T47D (cell line): ENCODE measurements at places on chromosomes 4 and X.

GRCh38 chrX:16931371-16931770 lies 15.1 kb upstream of the REPS2 start:
- no peak for DNase-seq

DNA sequence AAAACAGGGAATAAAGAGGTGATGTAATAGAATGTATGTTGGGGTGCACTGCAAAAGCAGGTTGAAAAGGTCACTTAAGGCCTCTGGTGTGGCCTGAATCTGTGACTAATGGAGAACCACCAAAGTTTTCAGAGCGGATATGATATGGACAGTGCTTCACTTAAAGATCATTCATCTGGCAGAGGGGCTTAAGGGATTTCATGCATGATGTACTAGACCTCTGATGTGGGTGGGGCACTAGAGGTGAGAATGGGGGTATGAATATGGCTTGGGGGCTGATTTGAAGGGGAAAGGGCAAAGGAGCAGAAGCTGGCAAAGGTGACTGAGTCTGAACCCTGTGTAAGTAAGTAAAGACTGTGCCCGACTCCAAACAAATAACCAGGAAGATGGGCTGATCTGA lies 62.4 kb upstream of the MCF2 start:
- no peak for DNase-seq

- DNase-seq = no peak
These were observed 9.5 kb downstream of the CYTL1 start for GRCh38 chr4:5009796-5010195.

DNA sequence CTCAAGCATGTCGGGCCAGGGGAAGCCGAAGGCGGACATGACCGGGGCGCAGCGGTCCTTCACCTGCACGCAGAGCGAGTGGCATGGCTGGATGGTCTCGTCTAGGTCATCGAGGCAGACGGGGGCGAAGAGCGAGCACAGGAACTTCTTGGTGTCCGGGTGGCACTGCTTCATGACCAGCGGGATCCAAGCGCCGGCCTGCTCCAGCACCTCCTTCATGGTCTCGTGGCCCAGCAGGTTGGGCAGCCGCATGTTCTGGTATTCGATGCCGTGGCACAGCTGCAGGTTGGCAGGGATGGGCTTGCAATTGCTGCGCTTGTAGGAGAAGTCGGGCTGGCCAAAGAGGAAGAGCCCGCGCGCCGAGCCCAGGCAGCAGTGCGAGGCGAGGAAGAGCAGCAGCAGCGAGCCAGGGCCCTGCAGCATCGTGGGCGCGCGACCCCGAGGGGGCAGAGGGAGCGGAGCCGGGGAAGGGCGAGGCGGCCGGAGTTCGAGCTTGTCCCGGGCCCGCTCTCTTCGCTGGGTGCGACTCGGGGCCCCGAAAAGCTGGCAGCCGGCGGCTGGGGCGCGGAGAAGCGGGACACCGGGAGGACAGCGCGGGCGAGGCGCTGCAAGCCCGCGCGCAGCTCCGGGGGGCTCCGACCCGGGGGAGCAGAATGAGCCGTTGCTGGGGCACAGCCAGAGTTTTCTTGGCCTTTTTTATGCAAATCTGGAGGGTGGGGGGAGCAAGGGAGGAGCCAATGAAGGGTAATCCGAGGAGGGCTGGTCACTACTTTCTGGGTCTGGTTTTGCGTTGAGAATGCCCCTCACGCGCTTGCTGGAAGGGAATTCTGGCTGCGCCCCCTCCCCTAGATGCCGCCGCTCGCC lies at the start of gene SFRP2:
Gene SFRP2 (minus strand): TSS at position 671 of the 864 bp plus-strand sequence. CDS start 248 bp downstream, at position 423.
- DNase-seq = no peak

DNA sequence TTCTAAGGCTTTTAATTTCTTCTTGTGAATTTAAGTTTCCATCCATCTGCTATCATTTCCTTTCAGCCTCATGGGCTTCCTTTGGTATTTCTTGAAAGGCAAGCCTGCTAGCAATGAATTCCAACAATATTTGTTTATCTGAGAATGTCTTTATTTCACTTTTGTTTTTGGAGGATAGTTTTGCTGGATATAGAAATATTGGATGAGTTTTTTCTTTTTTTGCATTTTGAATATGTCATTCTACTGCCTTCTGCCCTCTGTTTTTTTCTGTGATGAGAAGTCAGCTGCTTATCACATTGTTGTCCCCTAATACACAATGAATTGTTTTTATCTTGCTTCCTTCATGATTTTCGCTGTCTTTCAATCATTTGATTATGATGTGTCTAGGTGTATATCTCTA lies 13.2 kb upstream of the SORCS2 start:
- DNase-seq = no peak

DNA sequence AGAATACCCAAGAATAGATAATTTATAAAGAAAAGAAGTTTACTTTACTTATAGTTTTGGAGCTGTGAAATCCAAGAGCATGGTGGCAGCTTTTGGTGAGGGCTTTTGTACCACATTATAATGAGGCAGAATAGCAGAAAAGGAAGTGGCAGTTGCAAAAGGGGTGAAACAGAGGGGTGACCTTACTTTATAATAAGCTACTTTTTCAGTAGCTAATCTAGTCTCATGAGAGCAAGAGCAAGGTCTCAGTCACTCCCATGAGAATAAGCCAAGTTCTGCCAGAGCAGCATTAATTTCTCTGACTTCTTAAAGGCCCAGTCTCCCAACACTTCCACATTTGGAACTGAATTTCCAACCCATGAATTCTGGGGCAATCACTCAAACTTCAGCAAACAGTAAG lies 502.0 kb downstream of the GBA3 start:
- DNase-seq = no peak

DNA sequence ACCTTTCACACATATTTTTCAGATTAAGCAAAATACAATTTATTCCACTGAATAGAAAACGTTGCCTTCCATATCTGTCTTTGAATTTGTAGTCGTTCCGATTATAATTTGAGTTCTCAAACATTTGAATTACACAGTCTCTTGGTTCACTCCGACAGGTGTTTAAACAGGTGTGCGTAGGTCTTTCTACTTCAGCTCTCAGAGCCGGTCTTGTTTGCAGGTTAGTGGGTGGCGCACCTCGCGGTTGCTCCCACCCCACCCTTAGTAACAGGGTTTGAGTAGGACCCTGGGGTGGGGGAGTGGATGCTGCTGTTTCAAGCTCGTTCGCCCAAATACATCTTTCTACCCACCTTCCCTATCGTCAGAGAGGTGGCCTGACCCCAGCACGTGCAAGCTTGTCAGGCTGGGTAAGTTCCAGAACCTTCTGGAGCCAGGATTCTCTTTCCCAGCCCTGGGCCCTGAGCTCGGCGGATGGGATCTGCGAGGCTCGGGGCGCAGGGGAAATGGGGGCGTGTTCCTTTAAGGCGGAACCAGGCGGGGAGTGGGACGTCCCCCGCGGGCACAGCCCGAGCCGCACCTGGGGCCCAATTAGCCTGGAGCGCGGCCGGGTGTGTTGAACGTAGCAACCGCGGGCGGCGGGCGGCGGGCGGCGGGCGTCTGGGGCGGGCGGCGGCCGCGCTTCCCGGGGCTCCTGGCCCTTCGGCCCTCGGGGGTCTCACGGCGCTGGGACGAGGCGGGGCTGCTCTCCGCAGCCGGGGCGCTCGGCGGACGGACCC lies at the start of gene FAM149A:
Gene FAM149A (plus strand): TSS at position 591 of the 776 bp plus-strand sequence.
- DNase-seq = no peak

GRCh38 chr4:140637836-140638235 lies 69.1 kb upstream of the UCP1 start:
- peak; percentile 30 for DNase-seq

- no peak for DNase-seq
These were observed 170.9 kb downstream of the AFAP1 start for GRCh38 chr4:7768736-7769135.

- no peak for DNase-seq
These were observed 250.7 kb downstream of the THOC2 start for GRCh38 chrX:123481913-123482851.
